ENCODE measurements at places on chromosomes 1 and 21.
A peak's percentile ranks its signal among the peaks of the same experiment; 100 is the strongest.

DNA sequence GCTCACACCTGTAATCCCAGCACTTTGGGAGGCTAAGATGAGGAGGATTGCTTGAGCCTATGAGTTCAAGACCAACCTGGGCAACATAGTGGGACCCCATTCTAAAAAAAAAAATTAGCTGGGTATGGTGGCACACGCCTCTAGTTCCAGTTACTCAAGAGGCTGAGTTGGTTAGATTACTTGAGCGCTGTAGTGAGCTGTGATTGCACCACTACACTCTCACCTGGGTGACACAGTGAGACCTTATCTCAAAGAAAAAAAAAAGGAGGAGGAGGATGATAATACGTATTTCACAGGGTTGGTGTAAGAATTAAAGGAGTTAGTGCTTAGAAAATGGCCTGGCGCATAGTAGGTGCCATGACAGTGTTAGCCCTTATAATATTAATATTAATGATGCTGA is 144.1 kb downstream of the PLXNA2 start:
- no peak for DNase-seq

DNA sequence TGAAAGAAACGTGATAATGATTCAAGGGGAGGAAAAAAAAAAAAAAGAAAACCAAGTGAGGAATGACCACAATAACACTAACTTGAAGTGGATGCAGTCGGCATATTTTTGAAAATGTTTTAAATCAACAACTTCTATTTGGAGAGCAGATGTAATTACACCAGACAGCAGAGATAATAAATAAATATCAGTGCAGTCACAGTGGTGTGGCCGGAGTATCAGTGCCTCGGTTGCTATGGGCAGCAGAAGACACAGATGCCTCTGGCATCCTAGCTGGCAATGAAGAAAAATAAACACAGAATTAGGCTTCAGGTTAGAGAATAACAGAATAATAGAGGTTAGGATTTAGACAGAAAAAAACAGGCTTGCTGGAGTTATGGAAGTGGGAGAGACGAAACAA is 888.3 kb downstream of the LTN1 start:
- DNase-seq: no peak

DNA sequence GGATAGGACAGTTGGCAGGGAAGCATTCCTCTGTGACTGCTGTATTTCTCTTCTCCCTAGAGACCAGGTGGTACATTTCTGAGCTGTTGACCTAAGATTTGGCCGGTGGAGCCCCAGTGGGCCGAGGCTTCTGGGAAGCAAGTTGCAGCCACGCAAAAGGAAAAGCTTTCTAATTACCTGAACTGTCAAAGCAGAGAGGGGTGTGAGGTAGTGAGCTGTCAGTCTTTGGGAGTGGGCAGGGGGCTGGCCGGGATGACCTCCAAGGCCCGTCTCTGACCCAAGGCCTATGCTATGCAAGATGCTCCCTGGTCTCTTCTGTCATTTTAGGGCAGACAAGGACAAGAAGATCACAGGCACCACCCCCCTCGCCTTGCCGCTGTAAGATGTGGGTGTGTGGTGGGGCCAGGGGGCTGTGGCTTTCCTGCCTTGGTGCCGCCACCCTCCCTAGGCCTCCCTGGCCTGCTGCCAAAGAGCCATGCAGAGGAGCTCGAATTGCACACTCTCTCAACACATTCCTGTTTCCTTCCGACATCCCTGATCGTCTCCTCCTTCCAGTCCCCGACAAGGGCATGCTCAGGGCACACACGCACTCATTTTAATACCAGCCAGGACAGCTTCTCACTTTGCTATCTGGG is 7.7 kb downstream of the PADI1 start:
- DNase-seq: no peak

GRCh38 chr1:39117899-39118450 is 86.5 kb upstream of the MACF1 start:
- DNase-seq: no peak

DNA sequence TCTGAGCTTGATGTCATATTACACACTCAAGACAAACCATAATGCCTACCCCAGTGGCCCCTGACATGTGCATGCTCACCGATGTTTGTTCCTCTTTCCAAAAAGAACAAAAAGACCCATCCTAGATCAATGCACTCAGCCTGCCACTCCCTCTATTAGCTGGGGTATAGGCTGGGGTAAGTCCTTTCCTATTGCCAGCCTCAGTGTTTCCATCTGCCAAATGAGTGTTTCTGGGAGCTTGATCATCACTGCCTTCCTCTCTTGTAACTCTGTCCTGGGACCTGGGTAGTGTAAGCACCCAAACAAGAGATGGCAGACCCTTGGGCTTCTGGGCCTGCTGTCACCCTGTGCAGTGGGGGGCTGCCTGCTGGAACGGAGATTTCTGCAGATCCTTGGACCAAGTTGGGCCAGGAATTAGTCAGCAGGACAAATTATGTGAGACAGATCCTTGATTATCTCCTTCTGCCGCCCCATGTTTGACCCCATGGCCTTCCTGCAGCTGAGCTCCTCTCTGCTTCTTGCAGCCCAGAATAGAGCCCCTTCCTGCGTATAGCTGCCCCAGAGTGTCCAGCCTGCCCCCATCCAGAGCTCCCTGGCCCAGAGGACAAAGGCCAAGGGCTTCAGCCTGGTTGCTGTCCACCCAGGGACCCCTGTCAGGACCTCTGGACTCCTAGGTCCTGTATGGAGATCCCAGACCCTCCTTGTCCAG is 31.5 kb upstream of the LRP8 start:
- peak; percentile 17 for DNase-seq

DNA sequence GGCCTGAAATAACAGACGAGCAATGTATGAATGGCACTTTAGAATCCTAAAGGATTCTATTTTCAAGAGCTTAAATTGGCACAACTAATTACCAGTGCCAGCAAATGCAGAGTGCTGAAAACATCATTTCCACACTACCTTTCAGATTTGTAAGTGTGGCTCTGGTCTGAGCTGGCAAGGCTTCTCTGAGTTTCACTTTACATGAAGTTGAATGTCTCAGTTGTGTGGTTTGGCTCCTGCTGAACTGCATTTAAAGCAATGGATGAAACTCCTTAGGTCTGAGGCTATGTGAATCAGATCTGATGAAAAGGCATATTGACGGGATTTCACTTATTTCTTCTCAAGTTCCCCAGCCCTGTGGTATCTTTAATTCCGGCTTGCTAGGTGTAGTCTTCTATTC is 114.8 kb upstream of the PTGFR start:
- no peak for DNase-seq

GRCh38 chr1:245332513-245332912 is 177.7 kb downstream of the KIF26B start:
- no peak for DNase-seq
